ENCODE measurements at places on chromosomes 12 and 14. TPM values are rescaled to one million over a fixed set of nuclear protein-coding genes. Genes with fewer than 3 reads are reported as not detected.

- no peak for DNase-seq
Observed at GRCh38 chr14:87874676-87875075, 118.3 kb downstream of the GALC start.

- DNase-seq, result no peak
Observed at GRCh38 chr14:29222671-29223268, 456.2 kb downstream of the FOXG1 start.

- DNase-seq, result no peak
Observed at GRCh38 chr12:5154091-5154490, 110.4 kb downstream of the KCNA5 start.

DNA sequence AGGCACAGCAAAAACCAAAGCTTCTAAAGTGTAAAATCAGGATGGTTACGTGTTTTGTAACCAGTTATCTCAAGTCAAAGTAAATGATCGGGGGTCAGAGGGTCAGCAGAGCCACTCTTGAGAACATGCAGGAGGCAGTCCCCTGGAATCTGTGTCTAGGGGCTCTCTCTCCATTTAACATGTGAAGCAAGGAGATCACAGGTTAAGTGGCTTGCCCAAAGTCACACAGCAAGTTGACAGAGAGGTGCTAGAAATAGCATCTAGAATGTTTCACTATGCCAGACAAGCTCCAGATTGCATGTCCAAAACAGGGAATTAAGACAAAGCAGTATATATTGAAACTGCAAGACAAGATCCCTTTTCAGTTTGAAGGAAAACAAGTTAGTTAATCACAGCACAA, 33.4 kb downstream of the PPTC7 start:
- DNase-seq, result no peak

- DNase-seq, result no peak
Observed at GRCh38 chr12:104734541-104735095, 223.5 kb downstream of the SLC41A2 start.

- no peak for DNase-seq
Observed at GRCh38 chr12:26135010-26135420, 10.2 kb upstream of the BHLHE41 start.

GRCh38 chr12:20125276-20125798, 243.0 kb upstream of the PDE3A start:
- DNase-seq, result no peak

DNA sequence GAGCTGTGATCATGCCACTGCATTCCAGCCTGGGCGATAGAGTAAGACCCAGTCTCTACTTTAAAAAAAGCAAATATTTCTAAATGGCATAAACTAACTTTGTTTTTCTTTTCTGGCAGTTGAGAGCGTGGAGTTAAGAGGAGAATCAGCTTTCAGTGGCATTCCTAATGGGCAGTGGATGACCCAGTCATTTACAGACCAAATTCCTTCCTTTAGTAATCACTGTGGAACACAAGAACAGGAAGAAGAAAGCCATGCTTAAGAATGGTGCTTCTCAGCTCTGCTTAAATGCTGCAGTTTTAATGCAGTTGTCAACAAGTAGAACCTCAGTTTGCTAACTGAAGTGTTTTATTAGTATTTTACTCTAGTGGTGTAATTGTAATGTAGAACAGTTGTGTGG, 21.2 kb downstream of the TDG start:
- DNase-seq, result no peak

DNA sequence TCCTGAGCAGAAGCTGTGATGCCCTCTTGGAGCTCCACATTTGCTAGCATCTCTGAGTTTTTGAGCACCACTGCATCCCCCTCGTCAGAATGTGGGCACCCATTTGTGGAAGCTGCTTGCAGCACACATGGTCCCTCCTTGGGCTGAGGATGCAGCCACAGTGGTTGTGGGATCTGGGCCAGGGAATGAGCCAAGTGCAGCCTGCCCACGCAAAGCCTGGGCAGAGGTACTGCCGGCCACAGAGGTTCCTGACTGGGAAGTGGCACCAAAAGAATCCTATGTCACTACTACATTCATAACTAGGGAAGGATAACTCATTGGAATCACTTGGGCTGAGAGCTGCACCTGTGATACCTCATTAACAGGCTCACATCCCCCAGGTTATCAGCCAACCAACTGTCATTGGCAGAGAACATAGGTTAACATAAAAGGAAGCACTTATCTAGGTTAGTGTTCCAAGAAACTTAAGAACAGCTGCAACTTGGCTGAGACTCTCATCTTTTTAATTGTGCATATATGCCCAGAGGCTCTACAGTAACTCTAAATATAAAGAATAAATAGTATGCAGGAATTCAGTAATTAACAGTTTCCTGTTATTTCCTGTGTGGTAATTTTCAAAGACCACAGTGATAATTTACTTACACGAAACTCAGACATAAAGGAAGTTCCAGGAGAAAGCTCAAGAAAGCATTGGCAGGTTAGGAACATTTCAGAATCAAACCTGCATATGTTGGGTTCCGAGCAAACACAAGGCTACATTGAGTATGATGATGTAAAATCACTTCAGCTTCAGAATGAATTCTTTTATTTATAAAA, 145.3 kb downstream of the BCAT1 start:
- no peak for DNase-seq

DNA sequence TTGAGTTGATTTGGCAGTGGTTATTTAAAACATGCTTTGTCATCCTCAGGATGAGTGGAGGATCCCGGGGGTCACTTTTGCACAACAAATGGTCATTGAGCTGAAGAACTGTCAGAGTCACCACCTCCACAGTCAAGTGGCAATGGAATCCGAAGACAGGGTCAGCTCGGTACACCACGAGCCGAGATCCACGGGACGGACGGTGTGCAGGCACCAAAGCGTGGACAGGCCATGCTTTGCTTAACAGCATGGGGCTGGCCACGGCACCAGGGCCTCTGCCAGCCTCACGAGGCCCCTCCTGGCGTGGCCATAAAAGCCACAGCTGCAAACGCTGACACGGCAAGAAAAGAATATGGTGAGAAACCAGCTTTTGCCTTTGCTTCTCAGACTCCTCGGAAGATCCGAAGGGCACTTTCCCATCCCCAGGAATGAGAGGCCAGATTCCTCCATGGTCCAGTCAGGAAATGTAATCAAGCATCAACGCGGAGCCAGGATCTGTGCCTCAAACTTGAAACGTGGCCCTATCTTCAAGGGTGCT, 152.2 kb upstream of the DIO3 start:
- DNase-seq, result no peak

- DNase-seq, result no peak
Observed at GRCh38 chr12:12817616-12818015, 4.5 kb downstream of the DDX47 start.

GRCh38 chr14:35362450-35362849, 42.1 kb downstream of the NFKBIA start:
- no peak for DNase-seq

GRCh38 chr12:114400361-114400811, 5.6 kb downstream of the TBX5 start:
- no peak for DNase-seq

The FOXG1 gene
- not detected for total RNA-seq

DNA sequence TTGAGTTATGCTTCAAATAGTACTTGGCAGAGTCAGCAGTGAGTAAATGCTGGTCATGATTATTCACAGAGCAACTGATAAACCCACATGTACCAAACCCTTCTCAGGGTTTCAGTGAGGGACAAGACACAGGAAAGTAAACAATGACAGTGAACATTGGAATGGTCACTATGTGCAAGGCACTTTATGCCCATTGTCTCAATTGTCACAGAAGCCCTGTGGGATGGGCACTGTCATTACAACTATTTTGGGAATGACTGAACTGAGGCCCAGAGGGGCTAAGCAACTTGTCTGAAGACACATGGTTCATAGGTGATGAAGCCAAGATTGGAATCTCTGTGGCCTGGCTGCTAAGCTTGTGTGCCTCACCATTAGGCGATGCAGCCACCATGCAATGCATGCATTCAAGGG, 238.5 kb downstream of the RBM19 start:
- DNase-seq, result no peak

GRCh38 chr14:105333613-105334364, 19.2 kb downstream of the PACS2 start:
- DNase-seq, result no peak

The RTN1 gene
- 15.4 TPM for total RNA-seq

Data from mesenteric fat pad (tissue), 1 donor.